ENCODE measurements at places on chromosomes 5 and 9. TPM values are rescaled to one million over a fixed set of nuclear protein-coding genes. Genes with fewer than 3 reads are reported as not detected.

Gene RPL12
- 1,237 TPM for total RNA-seq

Gene IRX4
- total RNA-seq, result 0.77 TPM

Gene SPINK7
- not detected for total RNA-seq

Gene NOL6
- 42.9 TPM for total RNA-seq

Gene NOTCH1
- total RNA-seq, result 99.0 TPM

Gene LRRC19
- total RNA-seq, result not detected

Gene RMRP
- 14,026 TPM for total RNA-seq

Gene DOCK8
- total RNA-seq, result 0.58 TPM

Gene MTRR
- total RNA-seq, result 50.8 TPM

DNA sequence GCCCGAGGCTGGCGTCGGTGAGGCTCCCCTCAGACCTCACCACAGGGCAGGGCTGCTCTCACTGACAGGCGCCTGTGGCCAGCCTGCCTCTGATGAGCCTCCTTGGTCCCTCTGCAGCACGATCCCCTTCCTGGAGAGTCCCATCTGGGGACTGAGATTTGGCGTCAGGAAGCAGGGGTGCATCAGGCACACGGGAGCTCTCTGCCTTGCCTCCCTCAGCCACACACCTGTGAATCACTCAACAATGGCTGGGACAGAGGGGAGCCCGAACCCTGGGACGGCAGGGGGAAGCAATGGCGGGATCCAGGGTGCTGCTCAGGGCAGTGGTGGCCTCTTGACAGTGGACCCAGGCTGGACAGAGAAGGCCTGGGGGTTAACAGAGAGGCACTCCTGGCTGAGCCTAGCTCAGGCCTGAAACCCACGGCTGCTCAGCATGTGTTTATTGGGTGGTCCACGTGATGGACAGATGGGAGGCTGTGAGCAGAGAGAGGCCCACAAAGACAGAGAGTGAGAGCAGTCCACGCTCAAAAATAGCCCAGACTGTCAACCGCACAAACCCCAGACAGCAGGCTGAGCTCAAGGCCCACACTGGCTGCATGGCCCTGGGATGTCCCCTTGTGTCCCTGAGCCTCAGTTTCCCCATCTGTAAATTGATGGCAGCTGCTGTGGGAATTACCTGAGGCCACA is 11.9 kb downstream of the RASGEF1C start:
- DNase-seq, result no peak

GRCh38 chr5:40831346-40832210 is 3.4 kb downstream of the RPL37 start:
- DNase-seq, result no peak

- DNase-seq, result no peak
Measured at GRCh38 chr5:31283326-31283725, 89.8 kb downstream of the CDH6 start.

GRCh38 chr5:127863610-127864395 is 160.6 kb downstream of the CCDC192 start:
- no peak for DNase-seq

- no peak for DNase-seq
Measured at GRCh38 chr9:130482463-130482862, 37.7 kb downstream of the ASS1 start.

DNA sequence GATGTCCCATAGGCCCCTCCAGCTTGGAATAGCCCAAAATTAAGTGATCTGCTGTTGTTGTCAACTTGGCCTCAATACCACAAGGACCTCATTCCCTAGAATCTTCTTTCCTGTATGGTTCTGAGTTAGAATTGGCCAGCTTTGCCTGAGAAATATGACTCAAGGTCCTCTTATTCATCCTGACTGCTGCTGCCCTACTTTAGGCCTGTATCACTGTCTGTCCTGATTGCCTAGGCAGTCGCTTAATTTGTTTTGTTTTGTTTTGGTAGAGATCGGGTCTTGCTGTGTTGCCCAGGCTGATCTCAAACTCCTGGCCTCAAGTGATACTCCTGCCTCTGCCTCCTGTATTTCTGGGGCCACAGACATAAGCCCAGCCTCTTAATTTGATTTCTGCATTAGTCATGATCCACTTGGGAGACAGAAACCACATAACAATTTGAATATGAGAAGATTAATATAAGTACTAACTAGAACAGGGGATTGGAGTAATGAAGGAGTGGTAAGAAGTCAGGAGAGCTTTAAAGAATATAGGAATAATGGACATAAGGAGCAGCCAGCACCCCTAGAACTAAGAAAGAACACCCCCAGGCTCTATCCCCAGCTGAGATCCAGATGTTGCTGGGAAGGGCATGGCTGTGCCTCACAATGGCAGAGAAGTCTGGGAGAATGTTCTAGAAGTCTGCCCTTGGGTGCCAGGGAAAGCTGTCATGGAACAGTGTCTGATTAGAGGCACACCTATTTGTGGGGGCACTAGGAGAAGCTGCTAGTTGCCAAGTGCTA is 4.6 kb downstream of the TEX53 start:
- no peak for DNase-seq

DNA sequence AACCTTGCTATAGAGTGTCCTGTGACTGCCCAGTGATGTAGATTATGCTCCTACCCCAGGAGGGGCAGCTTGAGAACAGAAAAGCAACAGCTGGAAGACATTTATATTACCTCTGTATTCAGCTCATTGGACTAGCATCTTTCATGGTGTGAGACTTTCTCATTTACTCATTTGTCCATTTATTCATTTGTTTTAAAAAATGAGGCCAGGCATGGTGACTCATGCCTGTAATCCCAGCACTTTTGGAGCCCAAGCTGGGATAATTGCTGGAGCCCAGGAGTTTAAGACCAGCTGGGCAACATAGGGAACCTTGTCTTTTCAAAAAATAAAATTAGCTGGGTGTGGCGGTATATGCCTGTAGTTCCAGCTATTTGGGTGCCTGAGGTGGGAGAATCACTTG is 130.0 kb upstream of the LHFPL2 start:
- no peak for DNase-seq

DNA sequence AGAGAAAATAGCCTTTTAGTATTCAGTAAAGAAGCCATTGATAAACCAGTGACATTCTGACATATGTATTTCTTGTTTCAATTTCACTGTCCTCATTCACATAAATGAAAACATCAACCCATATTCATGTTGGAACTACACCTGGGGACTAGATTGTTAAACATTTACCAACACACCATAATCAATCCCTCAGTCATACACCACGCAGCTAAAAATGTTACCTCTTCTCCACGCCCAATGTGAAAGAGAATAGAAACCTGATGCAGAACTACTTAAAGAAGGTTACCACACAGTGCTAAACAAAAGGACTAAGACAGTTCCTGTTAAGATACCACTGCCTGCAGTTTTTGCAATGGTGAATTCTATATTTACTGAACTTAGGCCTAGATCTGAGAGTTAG is 518.9 kb downstream of the PRELID2 start:
- no peak for DNase-seq

DNA sequence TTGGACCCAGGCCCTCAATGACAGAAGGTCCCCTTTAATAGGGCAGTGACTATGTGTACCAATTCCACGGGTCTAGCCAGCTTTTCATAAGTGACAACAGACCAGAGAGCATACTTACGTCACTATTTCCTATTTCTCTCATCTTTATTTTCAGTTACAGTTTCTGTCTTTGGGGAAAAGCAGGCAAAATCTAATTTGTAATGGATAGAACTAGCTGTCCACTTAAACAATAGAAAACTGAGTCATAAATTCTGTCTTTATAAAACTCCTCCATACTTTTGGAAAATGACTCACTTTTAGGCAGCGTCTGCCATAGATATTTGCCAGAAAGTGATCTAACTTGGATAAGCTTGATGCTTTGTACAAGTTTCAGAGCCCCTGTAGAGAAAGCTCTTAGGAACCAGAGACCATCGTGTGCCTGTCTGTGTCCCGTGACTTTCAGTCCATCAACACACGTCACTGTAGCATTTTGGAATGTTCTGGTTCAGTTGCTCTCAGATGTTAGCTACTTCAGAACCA is 101.9 kb downstream of the F2RL2 start:
- no peak for DNase-seq

DNA sequence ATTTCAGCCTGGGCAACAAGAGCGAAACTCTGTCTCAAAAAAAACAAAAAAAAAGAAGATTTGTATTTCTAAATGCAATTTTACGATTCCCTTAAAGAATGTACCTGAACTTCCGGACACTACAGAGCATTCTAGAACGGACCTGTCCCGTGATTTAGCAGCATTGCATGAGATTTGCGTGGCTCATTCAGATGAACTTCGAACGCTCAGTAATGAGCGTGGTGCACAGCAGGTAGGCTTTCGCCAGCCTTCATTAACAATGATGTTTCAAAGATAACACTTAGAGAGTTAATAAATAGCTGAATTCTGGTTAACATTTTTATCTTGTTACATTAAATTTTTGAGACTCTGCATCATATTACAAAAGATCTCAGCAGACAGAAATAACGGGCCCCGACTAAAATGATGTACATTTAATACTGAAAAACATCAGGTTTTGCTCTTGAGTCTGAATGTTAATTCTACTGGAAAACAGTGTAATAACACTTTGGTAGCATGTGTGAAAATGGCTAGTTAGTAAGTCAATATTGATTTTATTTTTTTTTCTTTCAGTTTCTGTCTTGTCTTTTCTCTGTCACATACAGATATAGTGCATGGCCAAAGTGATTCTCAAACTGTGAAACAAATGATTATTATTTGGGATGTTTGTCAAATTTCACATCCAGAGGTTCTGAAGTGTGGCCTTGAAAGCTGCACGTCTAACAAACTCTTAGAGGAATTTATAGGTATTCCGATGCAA is 23.3 kb downstream of the CCNH start:
- no peak for DNase-seq

- DNase-seq, result no peak
Measured at GRCh38 chr5:39513236-39513635, 88.5 kb upstream of the DAB2 start.

DNA sequence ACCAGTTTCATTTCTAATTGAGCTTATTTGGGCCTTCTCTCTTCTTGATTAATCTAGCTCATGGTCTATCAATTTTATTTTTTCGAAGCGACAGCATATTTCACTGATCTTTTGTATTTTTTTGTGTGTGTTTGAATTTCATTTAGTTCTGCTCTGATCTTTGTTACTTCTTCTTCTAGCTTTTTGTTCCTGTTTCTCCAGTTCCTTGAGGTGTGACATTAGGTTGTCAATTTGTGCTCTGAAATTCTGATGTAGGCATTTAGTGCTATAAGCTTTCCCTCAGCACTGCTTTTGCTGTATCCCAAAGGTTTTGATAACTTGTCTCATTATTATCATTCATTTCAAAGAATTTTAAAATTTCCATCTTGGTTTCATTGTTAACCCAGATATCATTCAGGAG is 67.3 kb downstream of the STRBP start:
- no peak for DNase-seq

- no peak for DNase-seq
Measured at GRCh38 chr9:72305102-72305546, 59.9 kb downstream of the ZFAND5 start.
